ENCODE measurements at places on chromosomes 7 and 10. TPM values are rescaled to one million over a fixed set of nuclear protein-coding genes. Genes with fewer than 3 reads are reported as not detected.
A peak's percentile ranks its signal among the peaks of the same experiment; 100 is the strongest.

DNA sequence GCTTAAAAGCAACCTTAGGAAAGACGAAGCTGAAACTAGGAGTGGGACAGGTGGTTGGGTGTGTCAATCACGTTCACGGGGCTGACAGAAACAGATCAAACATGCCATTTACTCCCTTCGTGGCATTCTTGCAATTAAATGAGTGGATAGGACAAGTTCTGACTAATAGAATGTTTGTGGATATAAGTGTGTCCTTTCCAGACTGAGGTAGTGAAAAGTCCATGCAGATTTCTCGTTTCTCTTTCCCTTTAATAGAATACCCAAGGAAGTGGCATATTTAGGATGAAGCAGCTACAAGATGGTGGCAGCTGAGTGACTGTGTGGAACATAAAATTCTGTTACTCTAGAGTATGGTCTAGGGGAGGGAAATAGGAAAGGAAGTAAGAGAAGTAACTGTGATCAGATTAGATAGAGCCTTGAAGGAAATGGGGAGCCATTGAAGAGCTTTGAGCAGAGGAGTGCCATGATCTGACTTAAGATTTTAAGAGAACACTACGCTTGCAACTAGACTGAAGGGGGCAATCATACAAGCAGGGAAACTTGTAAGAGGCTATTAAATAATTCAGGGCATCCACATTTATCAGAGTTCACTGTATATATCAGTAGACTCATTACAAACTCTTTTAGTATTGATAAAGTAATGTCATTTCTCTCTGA, 46.3 kb upstream of the HYAL4 start:
- DNase-seq = no peak

DNA sequence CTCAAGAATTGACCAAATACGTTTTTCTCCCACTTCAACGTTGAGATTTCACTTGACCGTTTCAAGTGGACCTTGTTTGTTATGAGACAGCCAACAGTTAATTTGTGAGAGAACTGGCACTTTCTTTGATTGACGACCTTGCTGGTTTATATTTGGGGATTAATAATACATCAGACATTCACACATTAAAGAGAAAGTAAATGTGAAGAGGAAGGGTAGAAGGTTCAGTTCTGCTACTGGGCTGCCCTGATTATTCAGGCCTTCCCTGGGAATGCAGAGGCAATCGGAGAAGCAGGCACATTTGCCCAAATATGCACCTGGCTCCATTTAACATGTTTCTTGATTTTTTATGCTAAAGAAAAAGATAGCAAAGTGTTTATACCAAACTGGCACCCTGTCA, 114.1 kb downstream of the POU6F2 start:
- DNase-seq = no peak

GRCh38 chr10:59587083-59587755, 122.4 kb downstream of the SLC16A9 start:
- peak; percentile 92 for DNase-seq

DNA sequence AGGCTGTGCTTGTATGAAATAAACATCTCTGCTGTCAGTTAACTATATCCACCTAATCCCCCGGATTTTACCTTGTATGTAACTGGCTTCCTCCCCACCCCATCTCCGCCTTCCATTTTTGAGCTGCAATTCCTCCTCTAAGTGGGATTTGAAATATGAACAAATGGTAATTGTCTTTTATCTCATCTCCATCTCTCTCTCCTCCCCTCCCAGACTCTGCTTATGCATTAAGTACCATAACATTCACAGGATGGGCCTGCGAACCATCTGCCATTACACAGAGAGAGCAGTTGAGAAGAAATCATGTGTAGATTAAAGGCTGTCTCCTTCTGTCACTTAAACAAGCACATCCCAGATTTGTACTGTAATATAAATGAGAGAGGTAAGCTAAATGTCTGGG, 1169.9 kb downstream of the TYW1 start:
- no peak for DNase-seq

The TMEM213 gene
- not detected for polyA plus RNA-seq

- peak; percentile 60 for DNase-seq
These were observed 159.9 kb upstream of the EEPD1 start for GRCh38 chr7:35993113-35993512.

All from foreskin keratinocyte (primary cell).